A549 treated with CORT108297 at 1 μM for 4 hours (cell line): ENCODE measurements at places on chromosomes 1 and 21. TPM values are rescaled to one million over a fixed set of nuclear protein-coding genes. Genes with fewer than 3 reads are reported as not detected.

The LAPTM5 gene
- total RNA-seq = 0.14 to 0.34 TPM (median 0.17 TPM) in 5 replicates

The SPRR4 gene
- total RNA-seq = not detected in 5 replicates

The LAX1 gene
- total RNA-seq = not detected in 5 replicates

The RPTN gene
- not detected in 5 replicates for total RNA-seq

The TTC34 gene
- 0.02 to 0.06 TPM (median 0.04 TPM) in 5 replicates for total RNA-seq

The PCP4 gene
- total RNA-seq = not detected in 5 replicates

The NGF gene
- 2.9 to 4.7 TPM (median 3.2 TPM) in 5 replicates for total RNA-seq

The CROCC gene
- total RNA-seq = 6.3 to 10.7 TPM (median 8.3 TPM) in 5 replicates

The CYP2J2 gene
- total RNA-seq = 0.06 to 0.12 TPM (median 0.07 TPM) in 5 replicates

The LIPI gene
- total RNA-seq = not detected in 5 replicates

The OR2T11 gene
- total RNA-seq = not detected in 5 replicates

The SHISAL2A gene
- 0.12 to 0.31 TPM (median 0.21 TPM) in 3 of 5 replicates, not detected in the others for total RNA-seq

The RXFP4 gene
- total RNA-seq = 0.07 TPM in 1 of 5 replicates, not detected in the others

The FHAD1 gene
- 0.44 to 0.62 TPM (median 0.55 TPM) in 5 replicates for total RNA-seq

The FLG2 gene
- not detected in 5 replicates for total RNA-seq

The SPRR1B gene
- total RNA-seq = not detected in 5 replicates

The DENND2C gene
- 0.29 to 0.57 TPM (median 0.39 TPM) in 5 replicates for total RNA-seq

The LCE1B gene
- 0.07 TPM in 1 of 5 replicates, not detected in the others for total RNA-seq

The FAM3B gene
- total RNA-seq = not detected in 5 replicates

The FAM177B gene
- total RNA-seq = not detected in 5 replicates

The TMEM125 gene
- total RNA-seq = 0.09 TPM in 1 of 5 replicates, not detected in the others

The TOMM40L gene
- 9.2 to 11.4 TPM (median 11.3 TPM) in 5 replicates for total RNA-seq

The XCL2 gene
- total RNA-seq = not detected in 5 replicates

The LCE2A gene
- total RNA-seq = not detected in 5 replicates

The RAB3B gene
- total RNA-seq = 5.1 to 9.9 TPM (median 6.0 TPM) in 5 replicates

The CR1L gene
- total RNA-seq = 0.16 TPM in 1 of 5 replicates, not detected in the others

The PRRX1 gene
- 0.06 TPM in 1 of 5 replicates, not detected in the others for total RNA-seq

The RBM11 gene
- not detected in 5 replicates for total RNA-seq

The ST6GALNAC5 gene
- 0.03 to 0.10 TPM in 2 of 5 replicates, not detected in the others for total RNA-seq

The FGGY gene
- 1.4 to 3.6 TPM (median 2.0 TPM) in 5 replicates for total RNA-seq

The ERG gene
- total RNA-seq = not detected in 5 replicates

The GSTM1 gene
- not detected in 5 replicates for total RNA-seq

The NEK2 gene
- total RNA-seq = 39.2 to 55.5 TPM (median 45.6 TPM) in 5 replicates

The KCND3 gene
- total RNA-seq = 0.01 to 0.05 TPM (median 0.05 TPM) in 3 of 5 replicates, not detected in the others

The MAPKAPK2 gene
- 61.6 to 72.7 TPM (median 67.9 TPM) in 5 replicates for total RNA-seq

The PTTG1IP gene
- total RNA-seq = 94.0 to 104 TPM (median 98.7 TPM) in 5 replicates

The SLC6A9 gene
- total RNA-seq = 11.9 to 17.8 TPM (median 17.0 TPM) in 5 replicates

The AXDND1 gene
- 0.18 to 0.39 TPM (median 0.32 TPM) in 5 replicates for total RNA-seq

The IRF6 gene
- 0.06 to 0.14 TPM (median 0.10 TPM) in 5 replicates for total RNA-seq

The S100A1 gene
- total RNA-seq = 0.38 to 0.74 TPM (median 0.61 TPM) in 5 replicates

The OR2L8 gene
- not detected in 5 replicates for total RNA-seq

The CD53 gene
- not detected in 5 replicates for total RNA-seq

The CRP gene
- total RNA-seq = not detected in 5 replicates

The MYOC gene
- total RNA-seq = not detected in 5 replicates

The TSHB gene
- total RNA-seq = not detected in 5 replicates
